ENCODE measurements at places on chromosomes 13 and 19.

DNA sequence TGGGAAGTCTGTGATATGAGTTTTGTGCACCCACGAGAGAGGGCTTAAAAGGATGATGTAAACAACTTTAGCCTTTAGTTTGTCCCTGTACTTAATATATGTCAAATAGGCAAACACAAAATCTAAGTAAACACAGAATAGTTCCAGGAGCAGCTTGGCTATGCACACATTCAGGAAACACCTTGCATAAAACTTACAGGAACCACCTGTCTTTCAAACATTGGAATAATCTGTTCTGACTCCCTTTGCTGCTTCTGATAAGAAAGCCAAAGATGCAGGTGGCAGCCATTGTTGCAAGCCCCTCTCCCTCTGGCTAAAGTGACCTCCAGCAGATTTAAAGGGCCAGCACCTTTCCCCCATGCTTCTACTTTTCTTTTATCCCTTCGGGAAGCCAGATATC, 4.7 kb downstream of the EEF1AKMT1 start:
- no peak for DNase-seq

DNA sequence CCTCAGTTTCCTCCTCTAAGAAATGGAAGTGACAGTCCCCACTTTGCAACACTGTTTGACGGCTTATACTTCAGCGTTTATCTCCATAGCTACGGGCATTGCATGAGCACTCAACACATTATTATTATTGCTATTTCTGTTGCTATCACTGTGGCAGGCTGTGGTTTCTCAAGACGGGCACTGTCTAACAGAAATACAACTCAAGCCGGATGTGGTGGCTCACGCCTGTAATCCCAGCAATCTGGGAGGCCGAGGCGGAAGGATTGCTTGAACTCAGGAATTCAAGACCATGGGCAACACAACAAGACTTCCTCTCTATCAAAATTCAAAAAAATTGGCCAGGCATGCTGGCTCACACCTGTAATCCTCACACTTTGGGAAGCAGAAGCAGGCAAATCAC, 4.9 kb upstream of the ZSWIM4 start:
- no peak for DNase-seq

GRCh38 chr19:912181-913079, 589 bp downstream of the R3HDM4 start:
- no peak for DNase-seq

- peak; percentile 94 for DNase-seq
These were observed 43.0 kb downstream of the CEP89 start for GRCh38 chr19:32928806-32929205.

DNA sequence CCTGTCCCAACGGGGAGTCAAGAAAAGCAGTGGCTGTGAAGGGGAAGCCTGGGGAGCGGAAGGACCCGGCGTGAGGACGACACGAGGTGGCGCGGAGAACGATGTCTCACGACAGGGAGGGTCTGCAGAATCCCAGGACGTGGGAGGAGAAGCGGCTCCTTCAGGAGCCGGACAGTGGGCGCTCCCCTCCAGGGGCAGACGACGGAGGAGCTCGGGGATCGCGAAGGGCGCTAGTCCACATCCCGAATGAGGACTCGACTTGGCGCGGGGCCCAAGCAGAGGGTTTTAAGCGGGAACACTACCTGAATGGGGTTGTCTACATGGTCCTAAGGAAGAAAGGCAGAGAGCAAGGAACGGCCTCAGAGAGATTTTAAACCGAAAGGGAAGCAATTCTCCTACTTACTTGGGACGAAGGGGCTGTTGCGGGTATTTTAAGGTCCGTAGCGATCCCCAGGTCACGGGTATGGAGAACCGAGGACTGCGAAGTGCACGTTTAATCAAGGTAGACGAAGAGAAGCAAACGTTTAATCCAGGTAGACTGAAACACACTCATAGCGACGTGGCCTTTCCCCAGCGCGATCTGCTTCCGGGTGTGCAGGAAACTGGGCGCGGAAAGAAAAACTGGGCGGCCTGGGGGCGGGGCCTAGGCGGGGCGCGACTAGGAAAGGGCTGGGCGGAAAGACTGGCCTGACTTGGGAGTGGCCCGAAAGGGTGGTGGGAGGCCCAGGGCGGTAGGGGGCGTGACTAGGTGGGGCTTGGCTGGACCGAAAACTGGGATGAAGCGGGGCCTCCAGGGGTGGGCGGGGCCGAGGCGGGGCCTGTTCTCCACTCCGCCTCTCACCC, at the start of gene ZNF841:
TSS of gene ZNF841 (minus strand) at position 594 of the 843 bp plus-strand sequence. CDS start 10,964 bp downstream, outside the sequence.
- DNase-seq, result peak; percentile 71

GRCh38 chr13:48949566-48950500, 25.9 kb upstream of the FNDC3A start:
- DNase-seq, result no peak

- DNase-seq, result no peak
These were observed 85.2 kb downstream of the FOXO1 start for GRCh38 chr13:40581277-40581579.

DNA sequence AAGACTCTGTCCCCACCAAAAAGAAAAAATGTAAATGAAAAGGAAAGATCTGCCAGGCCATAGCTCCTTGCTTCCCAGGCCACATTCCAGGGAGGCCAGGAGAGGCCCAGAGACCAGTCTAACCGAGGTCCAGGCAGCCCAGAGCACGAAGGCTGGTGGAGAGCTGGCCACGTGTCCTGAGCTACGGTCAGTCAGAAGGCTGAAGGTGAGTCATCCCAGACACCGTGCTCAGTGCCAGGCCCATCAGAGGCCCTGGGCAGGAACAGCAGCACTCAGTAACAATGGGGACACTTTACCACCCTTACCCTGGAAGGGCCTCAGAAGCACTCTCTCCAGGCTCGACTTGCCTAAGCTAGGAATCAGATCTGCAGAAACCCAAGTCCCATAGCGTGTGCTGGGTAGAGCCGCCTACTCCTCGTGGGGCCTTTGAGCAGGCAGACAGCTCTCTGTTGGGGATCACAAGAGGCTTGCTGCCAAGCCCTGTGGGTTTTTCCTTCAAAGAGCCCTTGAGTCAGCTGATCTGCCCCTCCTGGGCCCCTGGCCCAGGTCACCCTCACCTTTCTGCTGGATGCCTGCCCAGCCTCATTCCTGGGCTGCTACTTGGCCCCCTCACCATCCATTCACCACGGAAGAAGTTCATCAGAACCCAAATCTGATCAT, 11.6 kb upstream of the DNMT1 start:
- DNase-seq, result no peak

DNA sequence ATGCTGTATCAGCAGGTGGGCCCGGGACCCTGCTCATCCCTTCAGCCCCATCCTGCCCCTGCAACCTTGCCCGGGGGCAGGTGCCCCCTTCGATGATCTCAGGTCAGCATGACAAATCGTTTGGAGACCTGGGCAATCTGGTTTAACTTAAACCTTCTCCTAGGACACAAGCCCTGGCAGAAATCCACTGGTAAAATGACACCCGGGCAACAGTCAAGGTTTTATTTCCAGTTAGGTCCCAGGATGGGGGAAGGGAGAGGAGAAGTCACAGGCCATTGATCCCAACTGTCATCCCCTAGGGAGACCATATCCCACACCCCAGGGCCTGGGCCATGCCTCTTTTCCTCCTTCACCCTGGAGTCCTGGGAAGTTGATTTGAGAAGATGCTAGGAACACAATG, 1.8 kb upstream of the PLIN5 start:
- DNase-seq, result peak; percentile 9

- DNase-seq, result no peak
These were observed 75.0 kb downstream of the GPR12 start for GRCh38 chr13:26685606-26686005.

DNA sequence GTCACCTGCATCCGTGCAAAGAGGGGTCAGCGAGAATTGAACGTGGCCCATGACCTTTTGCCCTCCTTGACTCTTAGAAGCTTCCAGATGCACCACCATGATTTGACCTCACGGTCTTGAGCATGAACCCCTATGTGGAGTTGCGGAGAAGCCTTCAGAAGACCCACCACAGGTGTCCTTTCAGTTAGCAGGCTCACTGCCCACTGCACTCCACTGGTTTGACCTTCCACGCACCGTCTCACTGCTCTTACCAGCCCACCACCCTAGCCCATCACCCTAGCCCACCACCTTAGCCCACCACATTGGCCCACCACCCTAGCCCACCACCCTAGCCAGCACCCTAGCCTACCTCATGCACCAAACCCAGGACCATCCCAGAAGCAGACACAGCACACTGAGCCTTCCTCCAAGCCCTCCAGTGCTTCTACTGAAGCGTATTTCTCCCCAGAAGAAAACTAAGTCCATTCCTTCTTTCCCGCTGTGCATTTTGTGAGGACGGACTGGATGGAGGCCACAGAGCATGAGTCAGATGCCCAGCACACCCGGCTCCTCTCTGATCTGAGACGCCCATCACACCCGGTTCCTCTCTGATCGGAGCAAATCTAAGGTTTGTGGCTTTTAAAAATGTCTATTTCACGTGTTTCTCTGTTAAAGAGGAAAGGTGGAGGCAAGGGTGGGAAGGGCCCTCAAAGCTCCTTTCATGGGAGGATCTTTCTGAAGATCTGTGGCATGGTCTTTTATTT, 45.8 kb downstream of the SOX1 start:
- peak; percentile 42 for DNase-seq

DNA sequence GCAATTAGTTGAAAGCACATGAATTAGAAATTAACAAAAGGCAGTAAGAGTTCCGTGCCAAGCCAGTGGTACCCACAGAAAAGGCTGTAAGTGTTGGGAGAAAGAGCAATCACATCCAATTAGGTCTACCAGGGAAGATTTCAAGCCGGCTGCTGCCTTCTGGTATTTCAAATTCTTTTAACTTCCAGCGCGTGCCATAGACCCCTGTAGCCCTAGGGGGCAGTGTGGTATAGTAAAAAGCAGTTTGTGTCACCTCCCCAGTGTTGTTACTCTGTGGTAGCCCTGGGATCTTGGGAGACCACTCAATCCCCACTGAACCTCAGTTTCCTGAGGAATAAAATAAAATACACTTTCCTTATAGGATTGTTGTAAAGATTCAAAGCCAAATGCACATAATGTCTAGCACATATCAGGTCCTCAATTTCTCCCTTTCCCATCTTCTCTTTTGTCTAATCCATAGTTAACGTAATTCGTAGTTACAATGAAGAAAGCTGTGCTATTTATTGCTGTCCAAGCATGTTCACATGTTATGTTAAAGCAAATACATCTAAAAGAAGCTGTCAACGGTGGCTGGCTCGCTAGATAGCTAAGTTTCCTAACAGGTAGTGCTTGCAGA, 230.2 kb downstream of the TDRD3 start:
- DNase-seq, result no peak

DNA sequence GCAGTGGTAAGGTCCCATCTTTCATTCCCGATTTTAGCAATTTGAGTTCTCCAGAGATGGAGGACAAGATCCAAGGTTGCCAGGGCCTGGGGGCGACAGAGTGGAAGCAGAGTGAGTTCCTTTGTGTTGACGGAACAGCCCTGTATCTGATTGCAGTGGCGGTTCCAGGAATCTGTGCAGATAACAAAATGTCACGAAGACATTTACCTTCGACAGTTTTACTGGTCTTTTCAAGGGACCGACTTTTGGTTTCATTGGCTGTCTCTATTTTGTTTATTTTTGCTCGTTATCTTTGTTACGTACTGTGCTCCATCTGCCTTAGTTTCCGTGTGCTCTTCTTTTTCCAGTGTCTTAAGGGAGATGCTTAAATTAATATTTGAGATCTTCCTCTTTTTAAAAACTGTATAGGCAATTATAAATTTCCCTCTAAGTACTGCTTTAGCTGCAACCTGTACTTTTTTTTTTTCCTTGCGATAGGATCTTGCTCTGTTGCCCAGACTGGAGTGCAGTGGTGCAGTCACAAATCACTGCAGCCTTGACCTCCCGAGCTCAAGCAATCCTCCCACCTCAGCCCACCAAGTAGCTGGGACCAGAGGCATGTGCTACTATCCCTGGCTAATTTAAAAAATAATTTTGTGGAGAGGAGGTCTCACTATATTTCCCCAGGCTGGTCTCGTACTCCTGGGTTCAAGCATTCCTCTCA, 23.2 kb downstream of the KDM4B start:
- DNase-seq, result no peak

DNA sequence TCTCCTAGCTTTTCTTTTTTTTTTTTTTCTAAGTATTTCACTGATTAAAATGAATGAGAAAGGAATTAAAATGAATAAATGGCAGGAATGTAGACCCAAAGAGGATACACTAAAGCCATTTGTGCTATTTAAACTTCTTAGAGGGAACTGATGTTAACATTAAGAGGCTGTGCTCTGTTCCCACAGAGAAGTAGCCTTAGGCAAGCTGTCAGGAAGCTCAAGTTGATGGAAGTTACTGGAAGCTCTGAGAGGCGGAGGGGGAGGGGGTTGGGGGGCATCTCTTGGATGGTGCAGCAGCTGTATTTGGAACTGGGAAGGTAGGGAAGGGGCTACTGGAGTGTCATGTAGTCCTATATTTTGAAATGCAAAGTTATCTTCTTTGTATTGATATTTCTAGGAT, 168.2 kb downstream of the DNAJC15 start:
- no peak for DNase-seq

GRCh38 chr13:40485611-40486517, 180.6 kb downstream of the FOXO1 start:
- DNase-seq, result no peak

DNA sequence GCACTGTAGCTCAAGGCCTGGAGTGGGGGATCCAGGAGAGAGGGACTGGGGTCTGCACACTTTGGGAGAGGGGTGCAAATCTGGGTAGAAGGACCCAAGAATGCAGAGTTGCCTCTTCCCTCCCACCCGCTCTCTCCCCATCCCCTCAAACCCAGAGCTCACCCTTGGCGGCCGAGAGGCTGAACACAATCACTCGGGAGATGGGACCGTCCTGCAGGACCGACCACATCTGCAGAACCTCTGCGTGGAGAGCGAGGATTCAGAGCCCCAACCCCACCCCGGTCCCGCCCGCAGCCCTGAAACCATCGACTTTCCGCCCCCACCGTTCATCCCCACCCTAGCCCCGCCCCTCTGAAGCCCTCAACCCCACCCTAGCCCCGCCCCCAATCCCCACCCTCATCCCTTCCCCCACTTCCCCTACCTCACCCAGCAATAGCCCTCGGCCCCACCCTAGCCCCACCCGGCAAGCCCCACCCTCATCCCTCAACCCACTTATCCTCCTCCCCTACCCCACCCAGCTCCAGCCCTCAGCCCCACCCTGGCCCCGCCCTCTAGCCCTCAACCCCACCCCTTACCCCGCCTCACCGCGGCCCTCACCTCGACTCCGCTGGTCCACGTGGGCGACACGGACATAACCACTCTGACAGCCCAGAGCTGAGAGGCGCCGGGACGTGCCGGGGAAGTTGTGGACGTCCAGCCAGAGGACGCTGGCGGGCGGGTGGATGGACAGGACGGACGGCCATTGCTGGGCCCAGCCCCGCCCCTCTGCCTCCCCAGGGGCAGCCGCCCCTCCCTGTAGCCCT, 4.1 kb downstream of the KPTN start:
- no peak for DNase-seq

- DNase-seq, result peak; percentile 52
These were observed 38.4 kb downstream of the ACTN4 start for GRCh38 chr19:38685666-38686529.

GRCh38 chr13:46332772-46333171, 54.3 kb downstream of the RUBCNL start:
- DNase-seq, result no peak

GRCh38 chr13:94860981-94861407, 148.6 kb upstream of the SOX21 start:
- peak; percentile 34 for DNase-seq
